ENCODE measurements at places on chromosomes 7 and 10.

DNA sequence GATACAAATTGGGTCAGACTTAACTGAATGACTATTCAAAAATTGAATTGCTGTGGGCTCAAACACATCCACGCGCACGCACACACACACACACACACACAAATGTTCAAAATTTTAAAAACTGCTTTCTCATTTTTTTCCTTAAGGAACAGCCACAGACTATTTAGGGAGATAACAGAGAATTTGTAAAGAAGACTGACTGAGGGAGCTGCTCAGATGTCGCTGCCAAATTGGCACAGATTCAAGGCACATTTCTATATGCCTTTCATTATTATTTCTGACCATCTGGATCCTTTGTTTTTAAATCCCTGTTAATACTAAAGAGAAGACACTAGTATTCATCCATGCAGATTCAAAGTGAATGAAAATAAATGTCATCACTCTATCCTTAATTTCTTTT lies 154.8 kb downstream of the DGKB start:
- no peak for DNase-seq

DNA sequence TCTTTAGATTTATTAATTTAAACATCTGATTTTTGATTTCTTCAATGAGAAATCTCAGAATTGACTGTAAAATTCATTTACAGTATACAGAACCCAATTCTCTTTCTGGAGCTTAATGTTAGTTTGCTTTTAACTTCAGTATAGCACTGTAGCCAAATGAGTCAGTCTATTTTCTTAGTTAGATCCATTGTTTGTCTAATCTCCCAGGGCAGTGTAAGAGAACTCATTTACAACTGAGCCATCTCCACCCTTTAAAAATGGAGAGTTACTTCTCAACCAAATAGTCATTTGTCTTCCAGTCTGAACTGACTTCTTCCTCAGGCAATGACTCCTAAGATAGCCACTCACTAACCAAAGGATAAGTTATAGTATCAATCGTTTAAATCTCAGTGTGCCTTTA lies 3.0 kb upstream of the WNT2 start:
- no peak for DNase-seq

- DNase-seq: no peak
Observed at GRCh38 chr7:17195576-17195975, 102.9 kb upstream of the AHR start.

DNA sequence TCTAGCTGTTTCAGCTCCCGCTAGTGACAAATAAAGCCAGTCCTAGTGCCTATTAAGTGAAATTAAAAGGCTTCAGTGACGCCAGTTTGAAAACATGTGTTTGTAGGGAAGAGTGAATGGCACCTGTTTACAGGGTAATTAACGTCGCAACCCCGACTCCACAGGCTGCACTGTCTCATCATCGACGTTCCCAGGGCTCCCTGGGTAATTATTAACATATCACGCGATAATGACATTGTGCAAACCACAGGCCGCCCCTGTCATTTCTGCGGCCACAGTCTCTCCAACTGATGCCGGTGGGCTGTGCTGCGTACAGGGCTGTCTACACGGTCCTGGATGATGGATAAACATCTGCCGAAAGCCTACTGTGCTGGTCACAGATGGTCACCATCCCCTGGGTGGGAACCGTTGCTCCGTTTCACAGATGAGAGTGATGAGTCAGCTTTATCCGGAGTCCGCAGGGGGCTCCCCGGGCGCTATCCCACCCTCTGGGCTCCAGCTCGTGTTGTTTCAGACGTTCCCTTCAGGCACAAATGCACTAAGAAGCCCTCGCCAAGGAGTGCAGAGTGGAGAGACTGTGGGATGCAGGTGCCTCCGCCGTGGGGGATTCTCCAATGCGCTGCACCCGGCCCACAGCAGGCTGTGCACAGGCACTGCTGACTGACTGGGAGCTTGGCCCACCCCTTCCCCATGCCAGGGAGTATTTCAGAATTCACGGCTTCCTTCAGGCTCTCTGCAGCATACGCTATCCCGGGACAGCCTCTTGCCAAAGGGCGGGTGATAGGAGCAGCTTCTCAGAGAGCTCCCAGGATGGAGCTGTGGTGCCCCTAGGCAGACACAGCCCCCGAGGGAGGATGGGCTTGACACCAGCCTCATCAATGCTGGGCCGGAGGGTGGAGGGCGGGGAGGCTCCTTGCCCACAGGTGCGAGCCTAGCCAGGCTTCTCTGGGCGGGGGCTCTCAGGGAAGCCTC lies 491.8 kb upstream of the FOXK1 start:
- DNase-seq: no peak

DNA sequence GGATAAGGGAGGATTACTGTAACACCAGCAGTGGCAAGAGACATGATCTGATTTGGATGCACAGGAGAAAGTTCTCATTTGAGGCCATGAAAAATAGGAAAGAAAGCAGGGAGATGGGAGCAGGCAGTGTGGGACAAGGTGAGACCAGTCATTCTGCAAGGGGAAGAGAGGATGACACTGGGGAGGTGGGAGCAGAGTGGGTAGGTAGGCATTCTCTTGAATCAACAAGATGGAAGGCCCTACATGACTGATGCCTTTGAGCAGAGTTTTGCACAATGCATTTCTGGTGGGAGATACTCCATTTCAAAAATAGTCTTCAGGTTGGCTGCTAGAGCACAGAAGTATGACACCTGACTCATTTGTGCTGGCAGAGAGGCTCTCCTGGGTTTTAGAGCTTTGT lies 10.5 kb downstream of the RPS24 start:
- no peak for DNase-seq

- DNase-seq: no peak
Observed at GRCh38 chr7:80284855-80285254, 150.2 kb downstream of the GNAI1 start.

- no peak for DNase-seq
Observed at GRCh38 chr7:55527307-55527706, 45.0 kb downstream of the VOPP1 start.

- no peak for DNase-seq
Observed at GRCh38 chr7:27424749-27425148, 182.1 kb downstream of the EVX1 start.

GRCh38 chr10:100359030-100359432 lies 12.0 kb downstream of the SCD start:
- no peak for DNase-seq

- no peak for DNase-seq
Observed at GRCh38 chr7:45574669-45575500, 717 bp downstream of the ADCY1 start.

GRCh38 chr7:55622241-55622640 lies 49.9 kb upstream of the VOPP1 start:
- no peak for DNase-seq

DNA sequence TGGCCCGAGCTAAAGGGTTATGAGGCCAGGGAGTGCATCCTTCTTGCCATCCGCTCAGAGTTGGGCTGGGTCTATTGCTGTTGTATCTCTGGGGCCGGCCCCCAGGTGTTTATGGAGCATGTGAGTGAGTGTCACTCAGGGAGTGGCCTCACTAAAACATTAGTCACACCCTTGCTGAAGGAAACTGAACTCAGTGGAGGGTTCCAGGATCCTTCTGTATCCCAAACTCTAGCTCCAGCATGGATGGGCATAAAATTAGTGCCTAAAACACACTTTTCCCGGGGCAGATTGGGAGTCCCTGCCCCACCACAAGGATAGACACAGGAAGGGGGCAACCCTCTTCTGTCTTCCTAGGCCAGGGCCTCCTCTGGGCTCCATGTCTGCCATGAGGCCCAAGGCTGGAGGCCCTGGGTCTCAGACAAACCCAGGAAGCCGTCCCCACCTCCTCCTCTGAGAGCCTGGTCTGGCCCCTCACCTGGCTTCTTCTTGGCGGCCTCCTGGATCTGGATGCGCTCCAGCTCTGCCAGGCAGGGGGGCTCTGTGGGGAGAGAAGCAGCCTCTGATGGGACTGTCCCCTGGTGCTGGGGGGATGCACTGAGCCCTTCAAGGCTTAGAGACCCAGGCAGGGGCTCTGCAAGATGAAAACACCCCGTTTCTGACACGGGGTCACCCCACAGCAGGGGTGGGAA lies 24.5 kb downstream of the SPOCK2 start:
- DNase-seq: no peak

GRCh38 chr7:29970158-29970557 lies 19.4 kb downstream of the SCRN1 start:
- DNase-seq: no peak

- DNase-seq: no peak
Observed at GRCh38 chr7:75616421-75617167, 122.1 kb downstream of the HIP1 start.

- DNase-seq: no peak
Observed at GRCh38 chr10:1670541-1671365, 66.6 kb downstream of the ADARB2 start.

DNA sequence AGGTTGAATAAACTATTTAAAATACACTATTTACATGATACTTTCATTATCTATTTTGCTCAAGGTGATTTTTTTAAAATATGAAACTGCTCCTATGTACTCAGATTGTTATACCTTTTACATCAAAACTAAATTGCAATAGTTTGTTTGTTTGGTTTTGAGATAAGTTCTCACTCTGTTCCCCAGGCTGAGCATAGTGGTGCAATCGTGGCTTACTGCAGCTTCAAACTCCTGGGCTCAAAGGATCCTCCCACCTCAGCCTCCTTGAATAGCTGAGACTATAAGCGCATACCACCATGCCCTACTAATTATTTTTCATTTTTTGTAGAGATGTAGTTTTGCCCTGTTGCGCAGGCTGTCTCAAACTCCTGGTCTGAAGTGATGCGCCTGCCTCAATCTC lies 12.7 kb downstream of the TAS2R60 start:
- no peak for DNase-seq

DNA sequence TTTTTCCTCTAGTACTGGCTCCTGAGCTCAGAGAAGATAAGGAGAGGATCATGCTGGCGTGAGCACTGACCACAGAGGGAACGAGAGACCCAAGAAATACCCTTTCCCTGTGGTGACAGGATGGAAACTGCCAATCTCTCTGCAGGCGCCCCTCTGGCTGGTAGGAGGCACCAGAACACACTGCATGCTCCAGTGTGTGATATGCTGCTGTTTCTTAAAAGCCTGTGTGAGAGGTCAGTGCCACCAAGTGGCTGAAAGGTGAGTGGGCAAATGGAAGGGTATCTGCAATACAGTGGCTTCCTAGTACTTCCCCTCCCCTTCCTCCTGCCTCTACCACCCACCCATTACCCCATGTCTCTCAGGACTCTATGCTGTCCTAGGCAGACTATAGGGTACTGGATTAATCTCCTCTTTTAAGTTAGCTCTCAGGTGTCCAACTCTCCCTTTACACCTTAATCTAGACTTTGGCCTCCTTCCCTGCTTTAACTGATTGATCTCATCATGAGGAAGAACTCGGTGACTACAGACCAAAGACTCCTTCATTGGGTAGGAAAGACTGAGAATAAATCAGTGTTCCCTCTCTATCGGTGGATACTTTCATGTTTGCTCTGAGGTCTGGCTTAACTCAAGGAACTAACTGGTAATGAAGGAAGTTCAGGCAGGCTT lies 283.6 kb downstream of the ADRA2A start:
- DNase-seq: no peak

DNA sequence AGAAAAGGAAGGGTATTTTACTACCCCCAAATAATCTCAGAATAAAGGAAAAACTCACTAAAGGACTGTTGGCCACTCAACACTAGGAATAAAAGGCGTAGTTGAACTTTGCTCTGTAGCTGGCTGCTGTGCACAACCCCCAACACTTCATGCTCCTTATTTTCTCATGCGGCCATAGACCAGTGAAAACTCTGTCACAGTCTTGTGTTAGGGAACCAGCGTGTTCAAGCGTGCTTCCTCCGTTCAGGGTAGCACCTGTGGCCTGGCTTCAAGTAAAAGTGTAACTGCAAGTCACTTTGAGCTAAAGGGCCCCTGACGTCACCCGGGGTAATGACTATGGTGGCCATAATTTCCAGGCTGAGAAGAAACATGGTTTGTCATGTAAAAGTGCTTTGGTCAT lies 27.0 kb downstream of the BLNK start:
- no peak for DNase-seq

GRCh38 chr7:14886533-14886932 lies 16.0 kb downstream of the DGKB start:
- no peak for DNase-seq

DNA sequence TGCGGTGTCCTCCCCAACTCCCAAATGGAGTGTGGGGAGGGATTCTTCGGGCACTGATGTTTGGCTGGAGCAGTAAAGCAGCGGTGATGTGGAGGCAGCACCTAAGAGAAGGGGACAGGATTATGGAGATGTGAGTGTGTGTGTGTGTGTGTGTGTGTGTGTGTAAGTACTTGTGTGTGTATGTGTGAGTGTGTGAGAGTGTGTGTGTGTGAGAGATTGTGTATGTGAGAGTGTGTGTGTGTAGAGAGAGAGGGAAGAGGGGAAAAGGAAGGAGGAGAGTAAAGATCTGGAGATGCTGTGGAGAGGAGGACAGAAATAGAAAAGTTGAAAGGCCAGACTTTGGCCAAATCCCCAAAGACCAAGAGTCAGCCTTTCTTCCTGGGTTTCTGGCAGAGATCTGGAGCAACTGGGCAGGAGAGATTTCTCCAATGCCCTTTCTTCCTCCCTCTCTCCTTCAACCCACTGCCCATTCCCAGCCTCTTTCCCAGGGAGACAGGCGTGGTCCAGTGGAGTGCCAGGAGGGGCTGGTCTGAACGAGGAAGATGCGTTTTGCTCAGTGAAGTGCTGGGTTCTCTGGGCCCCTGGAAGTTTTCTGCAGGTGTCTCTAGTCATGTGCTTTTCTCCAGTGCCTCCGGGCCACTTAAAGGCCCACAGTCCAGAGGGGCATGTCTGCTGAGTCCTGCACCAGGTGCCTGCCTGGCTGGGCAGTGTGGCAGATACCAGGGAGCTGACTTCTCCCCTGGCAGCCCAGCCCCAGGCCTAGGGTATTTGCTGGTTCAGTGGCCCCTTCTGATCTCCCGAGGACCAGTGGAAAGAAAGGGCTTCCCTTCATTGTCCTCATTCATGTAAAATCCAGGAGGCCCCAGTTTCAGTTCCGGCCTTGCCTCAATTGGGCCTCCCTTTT lies 60.5 kb downstream of the HK1 start:
- no peak for DNase-seq

DNA sequence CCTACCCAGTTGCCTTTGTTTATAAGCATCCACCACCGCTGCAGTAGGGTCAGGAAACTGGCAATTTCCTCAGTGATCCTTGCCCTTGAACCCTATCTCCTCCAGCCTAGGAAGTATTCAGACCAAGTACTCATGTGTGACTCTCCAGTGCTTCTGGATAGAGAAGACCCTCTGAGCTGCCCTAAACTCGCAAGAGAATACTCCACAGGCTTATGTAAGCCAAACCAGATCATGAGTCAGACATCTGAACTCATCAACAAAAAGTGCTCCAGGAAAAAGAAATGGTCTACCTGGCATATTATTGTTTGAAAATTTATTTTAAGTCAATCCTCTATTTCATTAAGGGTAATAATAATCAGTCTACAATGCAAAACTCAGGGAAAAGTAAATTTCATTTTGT lies 101.3 kb downstream of the KAT6B start:
- DNase-seq: no peak

- no peak for DNase-seq
Observed at GRCh38 chr7:86929293-86930109, 130.0 kb downstream of the ELAPOR2 start.

Measured in stimulated activated CD8-positive, alpha-beta memory T cell treated with anti-CD3 and anti-CD28 coated beads, Interleukin-4, amount 100 ng/mL, for 48 hours (primary cell).